ENCODE measurements at places on chromosomes 12 and 14. TPM values are rescaled to one million over a fixed set of nuclear protein-coding genes. Genes with fewer than 3 reads are reported as not detected.

DNA sequence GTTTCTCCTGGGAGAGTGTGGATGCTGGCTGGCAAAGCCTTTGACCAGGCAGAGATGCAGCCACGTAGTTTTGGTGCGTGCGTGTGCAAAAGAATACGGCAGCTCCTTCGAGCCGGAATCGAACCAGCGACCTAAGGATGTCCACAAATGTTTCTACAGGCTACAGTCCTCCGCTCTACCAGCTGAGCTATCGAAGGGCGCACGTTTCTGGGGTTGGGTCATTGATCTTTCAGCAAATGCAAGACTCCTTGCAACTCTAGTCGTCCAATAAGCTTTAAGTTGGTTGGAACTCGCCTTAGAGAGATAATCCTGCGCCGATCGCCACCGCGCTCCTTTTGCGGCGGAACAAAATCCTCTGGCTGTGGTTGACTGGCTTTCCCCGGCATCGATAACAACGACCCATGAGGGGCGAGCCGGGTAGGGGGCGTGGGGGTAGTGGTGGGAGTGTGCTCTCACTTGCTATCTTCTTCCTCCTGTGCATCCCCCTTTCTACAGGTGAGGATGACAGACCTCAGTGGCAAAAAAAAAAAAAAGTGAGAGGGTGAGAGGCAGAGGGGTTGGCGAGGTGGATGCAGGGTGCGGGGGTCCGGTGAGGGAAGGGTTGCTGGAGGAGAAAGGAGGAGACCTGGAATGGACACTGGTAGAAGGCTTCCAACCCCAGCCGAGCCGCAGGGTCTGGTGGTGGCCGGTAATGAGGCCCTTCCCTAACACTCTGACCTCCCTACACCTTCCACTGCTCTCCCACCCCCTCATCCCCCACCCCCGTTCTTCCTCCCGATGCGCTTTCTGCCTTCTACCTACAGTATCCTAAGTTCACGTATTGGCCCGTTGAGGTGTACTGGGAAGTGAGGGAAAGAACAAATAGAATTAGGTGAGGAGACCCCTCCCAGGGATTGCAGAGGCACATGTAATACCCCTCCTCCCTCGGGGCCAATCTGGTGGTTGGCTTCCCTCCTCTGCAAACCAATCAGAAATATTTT, 11.8 kb upstream of the OR6S1 start:
- DNase-seq, result no peak

Gene BEST3
- polyA plus RNA-seq, result 64.8 TPM

Gene ACSM4
- 0.20 TPM for polyA plus RNA-seq

Gene KRT8
- polyA plus RNA-seq, result 24.8 TPM

Gene FGF23
- polyA plus RNA-seq, result not detected

Data from muscle of arm (tissue), 14 donors.